COR-L47 (cell line): ENCODE measurements at places on chromosomes 5 and 9.

- DNase-seq = peak; percentile 91
Measured at GRCh38 chr9:86175743-86176456, 76.5 kb upstream of the GOLM1 start.

- no peak for DNase-seq
Measured at GRCh38 chr5:88785746-88786565, 97.0 kb downstream of the MEF2C start.

- peak; percentile 2 for DNase-seq
Measured at GRCh38 chr5:13972029-13972428, 27.5 kb upstream of the DNAH5 start.

- no peak for DNase-seq
Measured at GRCh38 chr5:10723514-10723913, 37.5 kb downstream of the DAP start.

DNA sequence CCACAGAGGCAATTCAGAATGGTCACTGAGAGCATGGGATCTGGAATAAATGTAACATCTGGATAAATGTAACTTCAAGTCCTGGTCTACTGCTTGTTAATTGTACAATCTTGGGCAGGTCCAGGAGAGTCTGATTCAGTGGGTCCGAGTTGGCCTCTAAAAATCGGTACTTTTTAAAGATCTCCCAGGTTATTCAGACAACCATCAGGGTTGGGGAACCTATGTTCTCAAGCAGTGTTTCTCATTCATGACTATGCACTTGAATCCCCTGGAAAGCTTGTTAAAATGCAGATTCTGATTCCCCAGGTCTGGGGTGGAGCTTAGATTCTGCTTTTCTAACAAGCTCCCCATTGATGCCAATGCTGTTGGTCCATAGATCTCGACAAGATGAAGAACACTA lies 14.8 kb downstream of the ANXA1 start:
- DNase-seq = no peak

DNA sequence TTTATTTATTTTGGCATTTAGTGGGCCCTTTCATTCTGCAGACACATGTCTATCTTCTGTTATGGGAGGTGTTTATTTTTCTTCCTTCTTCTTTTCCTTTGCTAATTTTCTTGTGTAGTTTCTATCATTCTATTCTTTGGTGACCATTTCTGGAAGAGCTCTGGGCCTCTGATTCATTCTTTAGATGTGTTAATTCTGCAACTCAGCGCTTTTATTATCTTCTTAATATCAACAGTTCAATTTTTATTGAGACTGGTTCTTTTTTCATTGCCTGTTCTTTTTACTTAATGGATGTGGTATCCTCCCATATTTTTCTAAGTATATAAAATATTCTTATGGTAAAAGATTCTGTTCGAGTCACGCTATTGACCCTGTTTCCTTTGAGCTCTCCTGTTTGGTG lies 112.0 kb downstream of the HSPA4 start:
- no peak for DNase-seq

DNA sequence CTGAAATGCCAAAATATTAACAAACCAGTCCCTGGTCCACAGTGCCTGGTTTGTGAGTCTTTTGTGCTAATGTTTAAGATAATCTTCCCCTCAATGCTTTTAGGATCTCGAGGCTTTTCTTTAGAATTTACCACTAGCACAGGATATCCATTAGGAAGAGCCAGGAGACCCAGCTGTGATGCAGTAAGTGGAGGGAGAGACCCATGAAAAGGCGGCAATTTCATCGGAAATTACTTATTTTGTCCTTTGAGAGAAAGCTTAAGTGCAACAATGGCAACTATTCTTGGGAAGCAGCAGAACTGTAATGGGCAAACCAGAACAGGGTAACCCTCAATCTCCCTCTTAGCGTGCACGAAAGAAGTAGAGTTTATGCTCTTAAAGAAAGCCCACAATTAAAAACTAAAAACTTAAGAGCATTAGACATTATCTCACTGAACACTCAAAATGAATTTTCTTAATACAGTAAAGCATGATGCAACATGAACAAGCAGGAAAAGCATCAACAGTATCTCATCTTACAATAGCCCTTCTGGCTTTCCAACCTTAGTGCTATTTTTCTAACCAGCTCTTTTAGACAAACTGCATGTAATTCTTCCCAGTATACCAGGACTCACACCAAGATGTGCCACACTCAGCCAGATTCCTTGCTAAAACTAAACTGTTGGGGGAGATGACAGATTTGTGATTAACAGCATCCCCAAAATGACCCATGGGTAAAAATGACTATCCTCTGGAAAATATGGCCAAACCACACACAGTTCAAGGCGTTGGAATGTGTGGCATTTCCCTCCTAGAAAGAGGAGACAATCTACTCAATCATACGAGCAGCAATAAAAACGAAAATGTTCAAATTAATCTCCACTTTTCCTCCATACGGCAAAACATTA lies 36.4 kb downstream of the PWWP2A start:
- no peak for DNase-seq

GRCh38 chr9:135889564-135890189 lies 17.7 kb downstream of the CAMSAP1 start:
- no peak for DNase-seq

GRCh38 chr5:175863316-175863715 lies 8.1 kb upstream of the CPLX2 start:
- DNase-seq = no peak

DNA sequence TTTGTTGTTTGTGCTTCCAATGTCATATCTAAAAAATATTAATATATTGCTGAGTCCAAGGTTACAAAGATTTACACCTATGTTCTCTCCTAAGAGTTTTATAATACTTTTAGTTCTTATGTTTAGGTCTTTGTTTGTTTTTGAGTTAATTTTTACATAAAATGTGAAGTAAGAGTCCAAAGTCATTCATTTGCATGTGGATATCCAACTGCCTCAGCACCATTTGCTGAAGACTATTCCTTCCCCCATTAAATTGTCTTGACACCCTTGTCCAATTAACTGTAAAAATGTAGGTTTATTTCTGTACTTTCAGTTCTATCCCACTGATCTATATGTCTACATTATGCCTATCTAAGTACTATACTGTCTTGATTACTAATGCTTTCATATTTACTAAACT lies 35.7 kb downstream of the TTC33 start:
- no peak for DNase-seq

- no peak for DNase-seq
Measured at GRCh38 chr5:109553846-109554245, 135.9 kb upstream of the MAN2A1 start.

DNA sequence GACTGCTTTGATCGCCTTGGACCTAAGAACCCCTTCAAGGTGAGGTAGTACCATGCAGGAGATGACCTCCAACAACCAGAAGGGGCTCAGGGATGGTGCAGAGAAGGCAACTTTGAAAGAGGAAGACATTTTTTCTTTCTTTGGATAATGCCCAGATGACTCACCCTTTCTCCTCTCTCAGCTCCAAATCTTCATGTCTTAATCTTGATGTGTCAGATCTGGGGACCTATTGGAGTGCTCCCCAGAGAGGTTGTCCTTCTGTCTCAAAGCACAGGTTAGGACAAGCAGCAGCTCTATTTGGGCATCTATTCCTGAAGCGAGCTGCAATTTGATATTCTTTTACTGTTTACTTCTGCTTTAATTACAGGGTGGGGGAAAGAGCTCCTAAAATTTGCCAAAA lies 229.9 kb upstream of the MAP3K1 start:
- no peak for DNase-seq

DNA sequence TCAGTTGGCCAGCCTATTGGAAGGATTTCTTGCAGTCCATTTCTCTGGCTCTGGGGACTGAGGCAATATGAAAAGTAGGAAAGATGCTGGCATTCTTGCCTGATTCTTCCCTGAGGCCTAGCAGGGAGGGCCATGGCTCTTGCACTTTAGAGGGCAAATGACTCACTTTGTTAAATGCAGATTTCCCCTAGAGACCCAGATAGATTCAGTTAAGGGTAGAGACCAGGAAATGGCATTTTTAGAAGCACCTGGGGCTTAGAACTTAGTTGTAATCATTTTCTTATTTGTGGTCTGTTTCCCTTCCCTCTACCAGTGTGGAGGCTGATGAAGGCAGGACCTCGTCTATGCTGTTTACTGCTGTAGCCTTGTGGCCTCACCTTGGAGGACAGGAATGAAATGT lies 112.8 kb upstream of the NR3C1 start:
- no peak for DNase-seq

GRCh38 chr5:18792145-18792544 lies 1157.9 kb downstream of the TAF11L14 start:
- peak; percentile 22 for DNase-seq
